Naive thymus-derived CD4-positive, alpha-beta T cell (primary cell): ENCODE measurements at places on chromosomes 2 and 18. TPM values are rescaled to one million over a fixed set of nuclear protein-coding genes. Genes with fewer than 3 reads are reported as not detected.

DNA sequence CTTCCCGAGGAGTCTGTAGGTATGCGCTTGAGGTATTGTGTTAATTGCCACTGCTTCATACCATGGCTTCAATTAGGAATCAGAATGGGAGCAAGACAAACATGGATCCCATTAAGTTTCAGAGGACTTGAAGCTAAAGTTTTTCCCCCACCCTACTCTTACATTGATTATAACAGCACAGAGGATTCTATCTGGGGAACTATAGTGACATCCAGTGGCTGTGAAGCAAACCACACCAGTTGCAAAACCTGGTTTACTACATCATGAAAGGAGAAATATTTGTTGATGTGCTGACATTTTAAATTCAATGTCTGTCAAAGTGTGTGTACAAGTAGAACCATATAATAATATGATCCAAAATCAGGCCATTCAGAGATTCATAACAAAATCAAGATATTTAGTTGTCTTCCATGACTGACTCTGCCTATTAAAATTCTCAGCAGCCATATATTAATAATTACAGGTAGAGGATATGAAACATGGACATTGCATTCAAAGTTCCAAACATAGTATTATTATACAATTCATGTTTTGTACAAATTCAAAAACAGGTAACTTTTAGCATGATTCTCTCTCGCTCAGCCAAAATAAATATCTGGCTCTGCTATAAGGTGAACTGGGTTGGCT is 82.9 kb downstream of the GRB14 start:
- H3K4me3 ChIP-seq: no peak overlapping the region
- no peak overlapping the region for H3K27ac ChIP-seq
- no peaks in the 10 kb centered on the region for H3K4me1 ChIP-seq
- DNase-seq: no peak

DNA sequence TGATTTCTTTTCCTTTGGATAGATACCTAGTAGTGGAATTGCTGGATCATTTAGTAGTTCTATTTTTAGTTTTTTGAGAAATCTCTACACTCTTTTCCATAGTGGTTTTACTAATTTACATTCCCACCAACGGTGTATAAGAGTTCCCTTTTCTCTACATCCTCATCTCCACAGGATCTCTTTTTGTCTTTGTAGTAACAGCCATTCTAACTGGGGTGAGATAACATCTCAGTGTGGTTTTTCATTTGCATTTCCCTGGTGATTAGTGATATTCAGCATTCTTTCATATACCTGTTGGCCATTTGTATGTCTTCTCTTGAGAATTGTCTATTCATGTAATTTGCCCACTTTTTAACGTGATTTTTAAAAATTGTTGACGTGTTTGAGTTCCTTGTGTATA is 13.8 kb downstream of the RFTN2 start:
- H3K27ac ChIP-seq: no peak overlapping the region
- no peaks in the 10 kb centered on the region for H3K36me3 ChIP-seq

IL1R2 gene
- total RNA-seq: not detected

DNA sequence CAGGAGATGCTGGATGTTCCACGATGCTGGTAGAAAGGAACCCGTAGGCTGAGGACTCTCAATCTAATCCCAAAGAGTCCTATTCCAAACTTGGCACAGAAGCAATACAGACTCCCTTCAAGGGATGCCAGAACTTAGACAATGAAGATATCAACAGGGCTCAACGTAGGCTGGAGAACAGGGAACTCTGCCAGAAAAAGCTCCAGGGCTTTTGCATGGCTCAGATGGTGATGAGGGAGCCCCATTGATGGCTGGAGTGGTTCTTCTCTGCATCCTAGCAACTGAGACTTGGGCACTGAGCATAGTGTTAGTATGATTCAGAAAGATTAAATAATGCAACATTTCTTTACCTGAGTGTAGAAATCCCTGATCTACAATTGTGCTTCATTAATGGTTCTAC is 117.2 kb upstream of the NCK2 start:
- H3K36me3 ChIP-seq: no peaks in the 10 kb centered on the region
- H3K27ac ChIP-seq: no peak overlapping the region
- H3K4me1 ChIP-seq: no peaks in the 10 kb centered on the region

DNA sequence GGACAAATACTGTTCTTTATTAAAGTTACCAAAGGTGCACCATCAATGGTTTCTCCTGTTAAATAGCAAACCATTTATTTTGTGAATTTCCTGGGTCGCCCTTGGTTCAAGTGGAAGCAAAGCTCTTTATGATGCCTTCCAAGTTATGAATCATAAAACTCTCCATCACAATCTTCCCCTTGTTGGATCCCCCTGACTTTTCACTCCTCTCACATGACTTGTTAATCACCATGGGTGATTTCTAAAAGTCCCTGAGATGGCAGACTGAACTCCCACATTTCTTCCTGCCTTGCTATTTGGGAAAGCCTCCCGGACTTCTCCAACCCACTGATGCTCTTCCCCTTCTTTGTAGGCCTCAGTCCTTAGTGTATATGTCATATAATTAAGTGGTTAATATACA is 176.0 kb downstream of the THADA start:
- no peaks in the 10 kb centered on the region for H3K4me1 ChIP-seq
- DNase-seq: no peak
- no peak overlapping the region for H3K27ac ChIP-seq

GRCh38 chr2:80496775-80497174 is 192.2 kb upstream of the LRRTM1 start:
- DNase-seq: no peak
- H3K4me3 ChIP-seq: no peak overlapping the region
- no peak overlapping the region for H3K27ac ChIP-seq

- H3K27me3 ChIP-seq: peaks cover 4% of the 10 kb centered on the region
- no peak overlapping the region for H3K27ac ChIP-seq
- H3K36me3 ChIP-seq: no peaks in the 10 kb centered on the region
- no peaks in the 10 kb centered on the region for H3K4me1 ChIP-seq
- no peak overlapping the region for H3K4me3 ChIP-seq
Observed at GRCh38 chr18:63832470-63832869, 55.0 kb upstream of the SERPINB2 start.

- H3K27ac ChIP-seq: no peak overlapping the region
- no peaks in the 10 kb centered on the region for H3K4me1 ChIP-seq
- DNase-seq: no peak
Observed at GRCh38 chr2:184730288-184730687, 132.0 kb downstream of the ZNF804A start.

DNA sequence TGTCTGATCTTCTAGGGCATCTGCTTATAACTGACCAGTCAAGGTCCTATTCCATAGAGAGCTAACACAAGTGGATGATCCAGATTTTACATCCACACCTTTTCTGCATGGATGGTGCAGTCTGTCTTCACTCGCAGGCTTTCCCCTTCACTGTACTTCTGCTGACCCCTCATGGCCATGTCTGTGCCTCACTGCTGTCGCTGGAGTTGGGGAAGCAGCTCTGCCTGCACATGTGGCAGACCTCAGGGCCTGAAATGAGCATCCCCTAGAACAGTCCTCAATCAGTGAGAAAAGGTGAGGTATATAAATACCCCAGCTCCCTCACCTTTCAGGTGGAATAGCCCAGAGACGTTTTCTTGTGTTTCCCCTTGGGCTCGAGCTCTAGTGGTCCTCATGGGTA is 233.8 kb downstream of the ANKRD36B start:
- no peaks in the 10 kb centered on the region for H3K36me3 ChIP-seq
- no peaks in the 10 kb centered on the region for H3K4me1 ChIP-seq
- H3K27ac ChIP-seq: no peak overlapping the region
- H3K27me3 ChIP-seq: no peaks in the 10 kb centered on the region
- H3K4me3 ChIP-seq: no peak overlapping the region
- DNase-seq: no peak

ANKRD12 gene
- total RNA-seq: 204 TPM

PSME4 gene
- total RNA-seq: 50.3 and 53.3 TPM in 2 replicates

- H3K4me1 ChIP-seq: no peaks in the 10 kb centered on the region
- H3K4me3 ChIP-seq: no peak overlapping the region
- H3K27ac ChIP-seq: no peak overlapping the region
- no peak for DNase-seq
- H3K36me3 ChIP-seq: peaks cover 14% of the 10 kb centered on the region
Observed at GRCh38 chr2:159748089-159748488, 35.8 kb downstream of the MARCHF7 start.

- H3K27me3 ChIP-seq: no peaks in the 10 kb centered on the region
- no peak overlapping the region for H3K27ac ChIP-seq
- no peak overlapping the region for H3K4me3 ChIP-seq
- DNase-seq: no peak
- H3K4me1 ChIP-seq: no peaks in the 10 kb centered on the region
- no peaks in the 10 kb centered on the region for H3K36me3 ChIP-seq
Observed at GRCh38 chr18:62767321-62767720, 52.0 kb downstream of the PHLPP1 start.

POTEJ gene
- not detected for total RNA-seq

- H3K27ac ChIP-seq: no peak overlapping the region
- no peaks in the 10 kb centered on the region for H3K4me1 ChIP-seq
- H3K4me3 ChIP-seq: no peak overlapping the region
- no peaks in the 10 kb centered on the region for H3K27me3 ChIP-seq
- no peaks in the 10 kb centered on the region for H3K36me3 ChIP-seq
- DNase-seq: no peak
Observed at GRCh38 chr2:231348704-231349373, 46.7 kb upstream of the B3GNT7 start.

DNA sequence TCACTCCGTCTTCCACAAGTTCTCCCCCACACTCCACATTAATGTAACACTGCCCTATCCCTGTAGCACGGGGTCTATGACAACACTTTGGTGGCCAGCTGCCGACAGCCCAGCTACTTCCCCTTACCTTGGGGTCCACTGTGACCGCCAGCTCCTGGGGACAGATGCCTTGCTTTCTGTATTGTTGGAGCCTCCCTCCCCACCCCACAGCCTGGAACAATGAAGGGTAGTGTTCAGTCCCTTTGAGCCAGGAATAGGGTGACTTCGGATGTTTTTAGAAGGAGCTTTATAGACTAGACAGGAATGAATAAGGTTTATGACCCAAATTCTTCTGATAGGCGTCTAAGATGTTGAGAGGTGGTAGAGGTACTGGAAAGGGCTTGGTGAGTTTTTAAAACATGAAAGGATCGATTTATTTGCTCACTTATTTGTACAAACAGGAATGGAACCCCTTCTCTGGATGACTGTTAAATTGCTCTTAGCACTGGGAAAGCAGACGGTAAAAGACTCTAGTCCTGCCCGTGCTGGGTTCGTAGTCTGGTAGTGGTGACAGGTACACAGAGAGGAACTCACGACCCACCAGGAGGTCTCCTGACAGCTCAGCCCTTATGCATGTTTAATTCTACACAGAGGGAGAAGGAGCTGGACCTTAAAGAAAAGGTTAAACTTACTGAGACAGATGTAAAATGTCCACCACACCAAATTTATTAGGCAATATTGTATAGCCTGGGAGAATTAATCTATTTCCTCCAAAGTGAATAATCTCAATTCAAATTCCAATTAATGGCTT is 90.9 kb downstream of the MYCN start:
- H3K36me3 ChIP-seq: no peaks in the 10 kb centered on the region
- DNase-seq: no peak
- no peak overlapping the region for H3K4me3 ChIP-seq
- H3K27ac ChIP-seq: no peak overlapping the region
- no peaks in the 10 kb centered on the region for H3K4me1 ChIP-seq

GCG gene
- total RNA-seq: not detected

DNA sequence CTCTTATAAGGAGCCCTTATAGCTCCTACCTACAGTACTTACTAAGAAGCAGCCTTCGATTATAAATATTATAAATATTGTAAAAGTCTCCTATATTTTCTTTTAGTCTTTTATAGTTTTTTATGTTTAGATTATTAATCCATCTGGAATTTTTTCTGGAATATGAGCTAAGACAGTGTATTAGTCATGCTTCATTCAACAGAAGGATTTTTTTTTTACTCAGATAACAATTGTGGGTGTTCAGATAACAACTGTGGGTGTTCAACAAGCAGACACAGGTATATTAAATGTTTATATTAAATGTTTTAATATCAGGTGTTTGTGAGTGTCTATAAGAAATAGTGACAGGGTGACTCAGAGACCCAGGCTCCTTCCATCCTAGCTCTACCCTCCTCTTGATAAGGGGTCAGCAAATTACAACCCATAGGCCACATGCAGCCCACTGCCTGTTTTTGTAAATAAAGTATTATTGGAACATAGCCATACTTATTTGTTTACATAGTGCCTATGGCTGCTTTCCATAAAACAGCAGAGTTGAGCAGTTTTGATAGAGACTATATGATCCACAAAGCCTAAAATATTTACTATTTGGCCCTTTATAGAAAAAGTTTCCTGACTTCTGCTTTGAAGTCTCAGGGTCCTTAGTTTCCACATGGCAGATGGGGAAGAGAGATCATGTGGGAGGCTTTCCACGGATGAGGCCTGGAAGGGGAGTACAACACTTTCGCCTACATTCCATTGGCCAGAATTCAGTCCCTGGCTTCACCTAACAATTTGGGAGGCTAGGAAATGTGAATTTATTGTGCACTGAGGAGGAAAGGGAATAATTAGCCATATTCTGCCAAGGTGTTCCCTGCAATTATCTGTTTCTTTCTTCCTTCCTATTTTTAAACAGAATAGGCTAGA is 4.3 kb upstream of the SPATS2L start:
- no peaks in the 10 kb centered on the region for H3K27me3 ChIP-seq
- H3K27ac ChIP-seq: no peak overlapping the region
- peaks cover 4% of the 10 kb centered on the region for H3K4me1 ChIP-seq
- H3K4me3 ChIP-seq: no peak overlapping the region
- no peaks in the 10 kb centered on the region for H3K36me3 ChIP-seq
- no peak for DNase-seq

GRCh38 chr2:17084877-17085276 is 419.2 kb upstream of the CYRIA start:
- H3K4me1 ChIP-seq: no peaks in the 10 kb centered on the region
- H3K36me3 ChIP-seq: no peaks in the 10 kb centered on the region
- no peak overlapping the region for H3K4me3 ChIP-seq
- no peak overlapping the region for H3K27ac ChIP-seq
- DNase-seq: no peak
- no peaks in the 10 kb centered on the region for H3K27me3 ChIP-seq

CNDP1 gene
- total RNA-seq: not detected

DNA sequence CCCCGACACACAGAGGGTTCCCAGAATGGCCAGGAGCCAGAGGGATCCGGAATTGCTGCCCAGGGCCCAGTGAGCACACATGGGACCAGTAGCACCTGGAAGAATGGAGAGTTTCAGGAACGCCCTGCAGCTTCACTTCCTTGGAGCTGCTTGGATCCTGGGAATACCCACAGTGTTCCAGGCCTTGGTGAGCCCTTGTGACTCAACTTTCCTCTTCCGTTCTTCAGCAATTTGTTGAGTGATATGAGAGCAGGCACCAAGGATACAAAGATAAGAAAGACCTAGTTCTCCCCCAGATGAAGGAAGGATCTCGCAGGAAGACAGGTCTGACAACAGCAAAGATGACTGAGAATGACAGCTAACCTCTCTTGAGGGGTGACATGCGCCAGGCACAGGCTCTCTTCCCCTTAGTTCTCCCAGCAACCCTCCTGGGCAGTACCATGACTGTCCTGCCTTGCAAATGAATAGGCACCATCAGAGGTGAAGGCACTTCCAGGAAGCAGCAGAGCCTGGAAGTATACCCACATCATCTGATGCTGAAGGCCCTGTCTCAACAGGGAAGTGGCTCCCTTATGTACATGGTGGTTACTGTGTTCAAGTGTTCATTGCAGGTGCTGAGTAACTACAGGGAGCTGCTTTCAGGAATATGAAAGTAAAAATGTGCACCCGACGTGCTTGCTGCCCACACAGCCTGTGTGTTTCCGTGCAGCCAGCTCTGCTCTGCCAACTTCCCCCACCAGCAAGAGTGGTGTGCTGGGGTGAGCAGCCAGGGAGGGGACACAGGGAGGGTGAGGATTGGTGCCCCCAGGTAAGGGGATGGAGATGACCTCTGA is 116.2 kb downstream of the STPG4 start:
- H3K36me3 ChIP-seq: no peaks in the 10 kb centered on the region
- no peak overlapping the region for H3K4me3 ChIP-seq
- H3K4me1 ChIP-seq: no peaks in the 10 kb centered on the region
- DNase-seq: no peak
- H3K27ac ChIP-seq: no peak overlapping the region
- no peaks in the 10 kb centered on the region for H3K27me3 ChIP-seq
